ENCODE measurements at places on chromosomes 7 and 10.

DNA sequence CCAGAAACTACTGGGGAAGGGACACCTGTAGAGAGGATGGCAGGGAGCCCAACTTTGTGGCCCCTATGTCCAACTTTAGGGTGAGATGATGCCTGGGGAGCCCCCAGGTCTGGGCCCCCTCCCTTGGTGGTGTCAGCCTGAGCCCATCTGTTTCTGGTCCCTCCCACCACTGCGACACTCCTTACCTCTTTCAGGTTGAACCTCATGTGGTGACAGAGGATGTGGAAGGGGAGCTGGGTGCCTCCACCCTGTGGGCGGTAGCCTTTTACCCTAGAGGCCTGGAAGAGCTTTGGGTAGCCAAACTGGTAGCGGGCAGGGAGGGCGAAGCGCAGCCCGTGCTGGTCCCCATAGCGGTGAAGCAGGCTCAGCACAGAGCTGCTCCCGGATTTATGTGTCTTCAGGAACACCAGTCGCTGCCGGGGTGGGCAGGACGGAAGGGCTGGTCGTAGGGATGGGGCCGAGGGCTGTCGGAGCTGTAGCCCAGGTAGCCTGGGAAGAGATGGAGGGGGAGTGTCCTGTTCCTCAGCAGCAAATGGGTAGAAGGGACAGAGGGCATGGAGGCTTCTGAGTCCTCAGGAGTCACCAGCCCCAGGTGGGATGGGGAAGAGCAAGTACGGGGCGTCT lies 2.0 kb downstream of the GAL3ST4 start:
- no peak for DNase-seq

GRCh38 chr7:126079581-126079980 lies 1150.0 kb upstream of the POT1 start:
- DNase-seq: no peak

DNA sequence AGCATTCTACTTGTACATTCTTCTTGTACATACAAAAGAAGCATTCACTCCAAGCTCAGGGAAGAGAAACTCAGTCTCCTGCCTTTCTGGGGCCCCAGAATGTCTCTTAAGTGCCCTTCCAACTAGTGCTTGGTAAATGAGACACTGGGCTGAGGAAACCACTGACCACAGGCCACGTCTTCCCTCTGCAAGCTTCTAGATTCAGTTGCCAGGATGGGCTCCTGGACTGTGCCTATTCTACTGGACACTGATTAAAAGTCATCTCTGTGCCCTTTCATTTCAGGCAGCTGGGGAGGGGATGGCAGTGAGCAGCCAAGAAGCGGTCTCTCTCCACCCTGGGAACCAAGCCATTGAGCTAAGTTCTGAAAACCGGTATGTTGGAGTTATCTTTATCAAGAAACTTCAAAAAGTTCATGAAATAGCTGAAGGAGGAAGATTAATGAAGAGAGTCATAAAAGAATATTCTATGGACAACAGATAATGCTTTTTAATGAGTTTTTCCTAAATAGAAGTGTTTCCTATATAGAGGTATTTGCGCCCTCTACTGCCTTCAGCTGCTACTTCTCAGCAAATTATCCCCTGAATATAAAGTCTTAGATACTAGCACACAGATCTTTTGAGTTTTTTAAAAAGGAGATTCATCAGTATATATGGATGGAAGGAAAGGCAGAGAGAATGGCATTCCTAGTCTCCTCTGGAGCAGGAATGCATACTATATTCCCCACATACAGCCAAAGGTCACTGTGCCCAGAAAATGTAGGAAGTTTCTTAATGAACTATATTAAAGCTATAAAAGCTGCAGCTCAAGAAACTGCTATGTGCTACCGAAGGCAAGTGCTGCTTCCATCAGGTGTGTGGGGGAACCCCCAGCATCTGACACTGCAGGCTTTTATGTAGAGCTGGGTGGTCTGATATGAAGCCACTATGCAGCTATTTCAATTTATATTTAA lies 8.4 kb upstream of the IFIT1B start:
- peak; percentile 51 for DNase-seq

DNA sequence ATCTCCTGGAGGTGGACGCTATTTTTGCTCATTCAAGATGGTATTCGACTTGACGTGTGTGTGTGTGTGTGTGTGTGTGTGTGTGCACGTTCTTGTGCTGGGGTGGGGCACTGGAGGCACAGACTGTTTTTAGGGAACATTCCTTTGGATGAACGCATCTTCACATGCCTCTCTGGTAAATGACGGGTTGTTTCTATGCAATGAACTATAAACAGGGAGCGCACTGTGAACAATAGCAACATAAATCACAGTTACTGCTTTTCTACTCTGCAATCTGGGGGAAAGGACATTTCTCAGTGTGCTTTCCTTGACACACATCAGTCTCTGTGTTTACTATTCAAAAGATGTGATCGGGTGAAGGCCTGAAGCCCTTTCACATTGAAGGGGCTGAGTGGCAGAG lies 120.1 kb upstream of the PITRM1 start:
- DNase-seq: peak; percentile 77

GRCh38 chr10:100341953-100342626 lies 4.9 kb upstream of the SCD start:
- DNase-seq: peak; percentile 63

DNA sequence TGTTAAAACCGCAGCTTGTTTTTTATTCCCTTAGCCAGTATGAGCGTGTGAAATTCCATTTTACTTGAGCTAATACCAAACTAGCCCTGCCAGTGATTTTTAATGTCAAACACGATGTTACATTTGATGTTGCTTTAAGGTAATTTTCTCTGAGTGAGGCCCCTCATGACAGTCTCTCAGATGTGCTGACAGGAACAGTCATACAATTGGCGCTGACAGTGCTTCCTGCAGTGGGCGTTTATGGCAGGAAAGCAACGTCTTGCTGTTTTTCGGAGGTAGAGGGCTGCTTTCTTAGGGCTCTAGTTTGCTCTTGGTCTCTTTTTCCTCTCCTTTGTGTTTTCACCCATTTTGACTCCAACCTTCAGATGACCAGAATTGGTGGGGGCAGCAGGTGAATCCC lies 19.3 kb downstream of the PON1 start:
- DNase-seq: no peak

- DNase-seq: no peak
Observed at GRCh38 chr7:134367956-134368749, 51.4 kb upstream of the SLC35B4 start.

GRCh38 chr10:11373717-11374171 lies 237.7 kb downstream of the USP6NL start:
- DNase-seq: no peak

GRCh38 chr7:139930286-139930965 lies 101.4 kb downstream of the TBXAS1 start:
- DNase-seq: no peak

DNA sequence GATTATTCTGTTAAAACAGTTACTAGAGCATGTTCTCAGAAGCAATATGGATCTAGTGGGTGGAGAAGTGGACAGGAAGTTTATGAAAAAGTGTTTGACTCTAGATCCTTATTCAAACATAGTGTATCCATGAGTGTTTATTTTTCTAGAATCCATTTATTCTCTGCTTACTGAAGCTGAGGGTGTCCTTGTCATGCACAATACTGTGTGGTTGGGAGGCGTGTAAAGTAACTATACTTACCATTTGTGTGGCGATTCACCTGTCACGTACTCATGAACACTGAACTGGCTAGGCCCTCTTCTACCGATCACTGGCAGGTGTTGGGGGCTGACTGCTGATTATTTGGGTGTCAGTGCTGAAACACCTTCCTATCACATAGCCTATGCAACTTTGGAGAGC lies 74.0 kb downstream of the POU6F2 start:
- no peak for DNase-seq

DNA sequence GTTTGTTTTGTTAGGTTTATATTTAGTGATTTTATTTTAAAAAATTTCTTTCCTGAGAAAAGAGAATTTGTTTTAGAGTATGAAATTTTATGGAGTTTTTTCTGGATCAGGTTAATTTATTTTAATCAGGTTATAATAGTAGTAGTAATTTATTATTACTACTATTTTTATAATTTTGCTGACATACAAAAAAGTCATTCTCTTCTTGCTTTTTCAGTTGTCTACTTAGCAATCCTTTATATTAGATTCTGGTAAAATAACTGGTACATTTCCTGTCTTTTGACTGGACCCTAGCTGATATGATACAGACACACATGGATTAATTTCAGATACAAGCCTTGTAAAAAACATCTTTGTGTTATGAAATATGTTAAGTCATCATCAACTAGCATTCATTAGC lies 5.3 kb downstream of the CASD1 start:
- DNase-seq: no peak

DNA sequence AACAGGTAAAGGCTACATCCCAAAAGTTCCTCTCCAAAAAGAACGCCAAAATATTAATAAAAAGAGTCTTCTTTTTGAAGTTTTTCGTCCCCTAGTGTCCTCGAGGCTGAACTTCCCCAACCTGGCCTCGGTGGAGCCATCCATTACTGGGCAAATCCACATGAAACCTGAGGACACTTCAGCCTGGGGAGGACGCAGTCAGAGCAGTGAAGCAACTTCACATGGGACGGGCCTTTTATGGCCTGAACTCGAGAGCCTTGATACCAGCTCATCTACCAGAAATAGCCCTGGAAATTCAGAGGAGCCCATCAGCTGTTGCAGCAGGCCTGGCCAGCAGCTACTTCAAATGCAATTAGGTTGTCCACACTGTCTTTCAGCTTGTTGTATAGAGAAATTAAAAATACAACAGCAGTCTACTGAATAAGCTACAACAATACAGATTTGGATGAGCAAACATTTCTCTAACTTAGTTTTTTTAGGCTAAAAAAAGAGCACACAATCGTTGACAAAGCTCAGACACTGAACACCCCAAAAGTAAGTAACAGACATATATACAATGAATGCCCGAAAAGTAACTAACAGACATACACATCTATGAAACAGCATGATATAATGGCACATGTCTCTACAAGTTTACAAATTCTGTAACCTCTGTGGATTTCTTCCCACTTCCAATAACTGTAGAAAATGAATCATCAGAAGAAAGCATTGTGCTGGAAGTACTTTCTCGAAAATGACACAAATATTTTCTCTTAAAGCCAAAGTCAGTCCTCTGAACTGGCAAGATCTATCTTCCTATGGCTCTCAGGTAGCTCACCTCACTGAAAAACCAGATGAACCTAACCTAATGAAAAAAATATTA lies at the start of gene SVIL:
TSS of gene SVIL (minus strand) at position 208 of the 862 bp plus-strand sequence. CDS start 79,913 bp downstream, outside the sequence.
- peak; percentile 51 for DNase-seq

DNA sequence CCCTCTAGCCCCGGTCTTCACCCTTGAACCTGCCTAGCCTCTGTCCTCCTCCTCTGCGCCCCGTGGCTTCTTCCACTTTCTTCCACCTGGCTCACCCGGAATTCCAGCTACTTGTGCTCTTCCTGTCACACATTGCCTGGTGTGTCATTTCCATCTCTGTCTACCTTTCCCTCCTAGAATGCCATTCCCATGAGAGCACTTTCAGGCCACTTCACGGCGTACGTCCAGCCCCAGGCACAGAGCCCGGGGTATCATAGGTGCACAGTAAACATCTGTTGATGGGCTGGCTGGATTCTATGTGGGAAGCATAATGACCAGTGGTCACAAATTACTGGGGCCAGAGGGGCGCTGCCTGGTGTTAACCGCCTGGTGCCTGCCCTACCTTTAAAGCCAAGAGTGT lies 161.3 kb downstream of the CUX1 start:
- DNase-seq: no peak

- peak; percentile 31 for DNase-seq
Observed at GRCh38 chr10:101829561-101830315, 11.5 kb upstream of the OGA start.

DNA sequence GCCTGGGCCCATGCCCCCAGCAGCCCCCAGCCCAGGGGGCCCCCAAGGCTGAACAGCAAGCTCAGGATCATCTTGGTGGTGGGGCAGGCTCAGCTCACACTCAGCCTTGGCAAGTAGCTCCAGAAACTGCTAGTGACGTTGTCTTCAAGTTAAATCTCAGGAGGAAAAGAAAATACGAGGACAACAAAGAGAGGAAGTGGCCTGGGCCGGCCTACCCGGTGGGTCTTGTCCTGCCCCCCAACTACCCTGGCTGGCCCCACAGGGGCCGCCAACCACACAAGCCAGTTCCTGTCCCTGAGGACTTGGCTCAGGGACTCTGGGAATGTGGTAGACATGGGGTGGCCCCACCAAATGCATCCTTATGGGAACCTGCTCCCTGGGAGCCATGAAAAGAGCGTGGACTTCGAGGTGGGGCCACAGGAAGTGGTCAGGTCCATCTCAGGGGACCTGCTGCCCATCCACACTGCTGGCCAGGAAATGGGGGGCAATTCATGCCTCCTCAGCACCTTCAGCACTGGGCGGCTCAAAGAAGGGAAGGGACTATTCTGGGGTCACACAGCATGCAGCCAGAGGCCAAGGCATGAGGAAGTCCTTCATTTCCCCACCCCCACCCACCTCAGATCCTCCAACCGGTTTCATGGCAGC lies at the start of gene MMRN2:
TSS of gene MMRN2 (minus strand) at position 145 of the 645 bp plus-strand sequence. CDS start at position 71, 74 bp downstream.
- DNase-seq: no peak

DNA sequence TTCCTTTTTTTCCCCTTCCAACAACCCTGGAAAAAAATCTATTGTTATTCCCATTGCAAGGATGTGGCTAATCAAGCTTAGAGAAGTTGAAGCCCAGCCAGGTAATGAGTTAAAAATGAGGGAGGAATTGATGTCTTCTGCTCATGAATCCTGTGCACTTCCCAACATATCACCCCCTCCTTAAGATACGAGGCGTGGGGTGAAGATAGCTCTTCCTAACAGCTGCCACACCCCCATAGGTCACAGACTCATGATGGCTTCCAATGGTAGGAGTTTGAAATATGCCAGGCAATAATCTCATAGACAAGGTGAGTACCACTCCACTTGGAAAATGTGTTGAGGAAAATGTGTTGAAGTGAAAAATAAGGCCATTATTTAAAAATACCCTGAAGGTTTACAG lies 71.3 kb upstream of the HECW1 start:
- DNase-seq: no peak

Measured in fibroblast of skin of right quadriceps (primary cell).